ENCODE measurements at places on chromosomes 1 and 21. TPM values are rescaled to one million over a fixed set of nuclear protein-coding genes. Genes with fewer than 3 reads are reported as not detected.

Gene LRRC38
- not detected for total RNA-seq

Gene OSCP1
- total RNA-seq, result 6.1 TPM

Gene UBASH3A
- 0.18 TPM for total RNA-seq

Gene MFAP2
- 0.57 TPM for total RNA-seq

Gene CFAP74
- total RNA-seq, result not detected

Gene HORMAD1
- total RNA-seq, result 7.7 TPM

Gene PDC
- total RNA-seq, result not detected
